Kidney capillary endothelial cell (primary cell): ENCODE measurements at places on chromosomes 7 and 10.

GRCh38 chr7:83011954-83012353 lies 150.7 kb downstream of the PCLO start:
- DNase-seq = no peak

DNA sequence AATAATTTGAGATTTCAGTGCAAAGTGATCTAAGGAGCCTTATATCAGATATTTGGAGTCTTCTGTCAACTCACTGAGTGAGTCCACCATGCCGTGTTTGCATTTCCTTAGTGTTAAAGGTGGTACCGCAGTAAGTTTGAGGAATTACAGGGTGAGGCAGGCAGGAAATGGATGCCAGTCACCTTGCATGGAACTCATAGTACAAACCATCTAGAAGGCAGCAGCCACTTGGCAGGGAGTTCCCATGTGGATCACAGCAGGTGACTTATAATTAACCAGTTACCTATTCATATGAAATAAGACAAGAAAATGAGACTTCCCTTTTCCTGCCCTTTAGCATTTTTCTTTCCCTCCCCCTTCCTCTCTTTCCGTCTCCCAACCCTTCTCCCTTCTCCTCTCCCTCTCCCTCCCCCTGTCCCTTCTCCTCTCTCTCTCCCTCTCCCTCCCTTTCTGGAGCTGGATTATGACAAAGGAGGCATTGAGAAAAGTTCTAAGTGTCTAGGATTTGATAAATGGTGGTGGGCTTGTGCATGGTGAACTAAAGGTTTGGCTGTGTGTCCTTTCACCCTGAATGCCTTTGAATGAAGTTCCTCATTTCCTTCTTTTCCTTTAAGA lies 94.1 kb downstream of the LRRC4 start:
- no peak for DNase-seq

DNA sequence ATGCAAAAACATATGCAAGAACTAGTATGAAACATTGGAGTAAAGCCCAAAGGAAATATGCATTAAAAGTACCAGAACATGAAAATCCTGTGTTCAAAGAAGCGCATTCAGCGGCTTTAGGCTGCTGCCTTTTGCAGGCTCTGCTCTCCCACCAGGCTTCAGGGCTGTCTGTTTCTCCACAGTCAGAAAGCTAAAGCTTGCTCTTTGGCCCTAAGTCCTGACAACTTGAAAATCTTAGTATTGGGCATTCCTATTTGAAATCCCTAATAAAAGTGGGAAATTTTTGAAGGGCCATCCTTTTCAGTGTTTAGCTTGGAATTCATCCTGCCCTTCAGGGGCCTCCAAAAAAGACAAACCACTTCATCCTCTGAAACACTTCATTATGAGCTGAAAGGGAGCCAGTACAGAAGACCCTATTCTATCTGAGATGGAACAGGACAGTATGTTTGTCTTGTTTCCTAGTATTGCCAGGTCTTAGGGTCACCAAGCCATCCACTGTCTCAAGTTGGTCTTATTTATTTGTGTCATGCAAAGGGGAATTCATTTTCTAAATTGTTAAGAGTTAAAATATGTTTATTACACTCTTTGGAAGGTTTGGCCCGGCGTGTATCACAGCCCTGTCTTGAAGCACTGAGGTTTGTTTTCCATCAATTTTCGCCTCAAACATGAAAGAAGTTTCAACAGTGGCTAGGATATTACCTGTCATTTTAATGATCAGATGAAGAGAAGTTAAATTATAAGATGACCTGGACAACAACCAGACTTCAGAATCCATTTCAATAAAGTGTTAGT lies 326.3 kb upstream of the BMPER start:
- DNase-seq = no peak

DNA sequence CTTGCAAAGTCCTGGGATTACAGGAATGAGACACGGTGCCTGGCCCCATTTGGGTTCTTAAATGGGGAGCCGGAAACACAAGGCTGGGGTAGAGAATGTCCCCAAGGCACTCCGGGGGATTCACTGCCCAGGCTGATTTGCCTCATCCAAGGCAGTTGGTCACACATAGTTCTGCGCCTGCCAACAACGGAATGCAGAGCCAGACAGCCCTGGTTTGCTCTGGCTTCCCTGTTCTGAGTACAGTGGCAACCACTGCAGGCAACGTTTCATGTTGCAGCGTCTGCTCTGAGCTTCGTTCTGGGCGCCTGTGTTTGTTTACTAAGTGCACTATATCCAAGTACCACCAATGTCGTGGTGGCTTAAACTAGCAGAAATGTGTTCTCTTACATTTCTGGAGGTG lies 61.7 kb upstream of the C1QL3 start:
- no peak for DNase-seq

- DNase-seq = no peak
These were observed 22.5 kb downstream of the HHEX start for GRCh38 chr10:92712016-92712889.

DNA sequence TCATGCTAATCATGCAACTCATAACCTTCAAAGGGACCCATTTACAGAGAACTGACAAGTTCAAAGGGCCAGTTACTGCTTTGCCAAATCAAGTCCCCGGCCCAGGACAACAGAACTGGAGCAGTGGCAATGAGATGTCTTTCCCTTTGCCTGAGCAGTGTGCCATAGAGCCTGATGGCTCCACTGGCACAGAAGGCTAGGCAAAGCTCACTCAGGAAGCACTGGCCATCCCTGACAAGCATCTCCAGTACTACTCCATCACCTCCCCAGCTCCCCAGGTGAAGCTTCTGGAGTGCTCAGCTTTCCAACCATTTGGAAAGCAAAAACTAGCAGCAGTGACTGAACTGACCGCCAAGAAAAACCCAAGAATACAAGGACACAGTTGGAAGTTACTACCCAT lies 108.3 kb downstream of the SGMS1 start:
- DNase-seq = no peak

- no peak for DNase-seq
These were observed 18.1 kb downstream of the CFAP58 start for GRCh38 chr10:104371753-104372152.

DNA sequence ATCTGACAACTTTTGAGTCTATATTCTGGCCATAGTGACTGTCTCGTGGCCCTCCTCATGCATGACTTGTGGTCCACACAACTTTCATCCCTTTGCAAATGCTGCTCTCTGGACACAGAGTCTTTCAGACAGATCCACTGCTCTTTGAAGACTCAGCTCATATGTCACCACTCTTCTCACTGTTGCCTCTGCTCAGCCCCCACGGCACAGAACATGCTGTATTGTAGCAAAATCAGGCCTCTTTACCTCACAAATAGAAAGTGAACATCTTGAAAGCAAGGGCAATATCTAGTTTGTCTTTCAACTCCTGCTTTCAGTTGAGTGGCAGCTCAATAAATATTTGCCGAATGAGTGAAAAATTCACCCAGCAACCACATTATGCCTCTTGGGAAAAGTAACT lies 443.5 kb downstream of the NRG3 start:
- no peak for DNase-seq

DNA sequence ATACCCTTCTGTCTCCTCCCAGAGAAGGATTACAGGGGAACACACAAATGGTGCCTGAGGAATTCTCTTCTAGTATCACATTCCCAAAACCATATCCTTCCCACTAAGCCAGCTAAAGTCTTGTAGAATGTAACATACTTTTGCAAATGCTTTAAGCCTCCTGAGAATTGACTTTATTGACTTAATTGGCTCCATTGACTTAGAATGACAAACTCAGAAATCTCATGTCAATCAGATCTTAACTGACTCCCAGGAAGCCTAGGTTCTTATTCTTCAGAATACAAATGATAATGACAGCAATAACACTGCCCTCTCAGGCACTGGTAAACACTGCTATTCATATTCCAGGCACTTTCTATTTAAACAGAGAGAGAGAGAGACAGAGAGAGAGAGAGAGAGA lies 356.9 kb upstream of the PRKCQ start:
- DNase-seq = no peak

DNA sequence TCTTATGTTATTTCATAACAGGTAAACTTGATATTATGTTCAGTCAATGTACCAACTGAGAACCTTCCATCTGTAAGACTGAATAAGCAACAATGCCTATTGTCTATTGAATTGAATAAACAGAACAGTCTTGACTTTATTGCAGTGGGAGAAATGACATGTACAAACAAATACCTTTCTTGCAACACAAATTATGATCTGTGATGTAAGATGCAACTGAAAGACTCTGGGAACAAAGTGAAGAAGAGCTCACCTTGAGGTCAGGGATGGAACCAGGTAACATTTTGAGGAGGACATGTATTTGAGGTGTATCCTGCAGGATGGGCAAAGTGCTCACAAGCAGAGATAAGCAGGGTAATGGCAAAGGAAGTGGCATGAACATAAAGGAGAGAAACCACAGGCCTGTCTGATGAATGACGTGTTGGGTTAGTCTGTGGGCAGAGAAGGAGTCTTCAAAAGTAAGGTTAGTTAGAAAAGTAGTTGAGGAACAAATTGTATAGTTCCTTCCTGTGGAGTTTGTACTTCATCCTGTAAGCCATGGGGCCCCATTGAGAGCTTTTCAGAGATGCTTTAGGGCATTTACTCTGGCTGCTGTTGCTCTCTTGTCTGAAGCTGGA lies 9.5 kb downstream of the PNLIPRP3 start:
- no peak for DNase-seq

GRCh38 chr7:1099154-1099542 lies 11.2 kb downstream of the GPER1 start:
- no peak for DNase-seq

DNA sequence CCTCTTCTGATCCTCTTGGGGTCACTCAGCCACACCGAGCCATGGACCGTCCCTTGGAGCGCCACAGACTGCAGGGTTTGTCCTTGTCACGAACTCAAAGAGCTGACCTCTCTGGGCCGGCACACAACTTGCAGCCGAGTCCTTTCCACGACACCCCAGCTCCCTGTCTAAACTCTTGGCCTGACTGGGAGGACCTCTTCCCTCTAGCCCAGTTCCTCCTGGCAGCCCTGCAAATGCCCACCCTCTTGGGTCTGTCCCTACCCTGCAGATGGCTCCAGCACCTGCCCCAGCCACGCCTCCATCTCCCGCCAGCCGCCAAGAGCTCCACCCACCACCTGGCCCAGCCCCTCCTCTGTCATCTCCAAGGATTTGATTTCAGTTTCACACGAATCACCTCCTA lies 339.2 kb downstream of the DNAJB6 start:
- DNase-seq = no peak

DNA sequence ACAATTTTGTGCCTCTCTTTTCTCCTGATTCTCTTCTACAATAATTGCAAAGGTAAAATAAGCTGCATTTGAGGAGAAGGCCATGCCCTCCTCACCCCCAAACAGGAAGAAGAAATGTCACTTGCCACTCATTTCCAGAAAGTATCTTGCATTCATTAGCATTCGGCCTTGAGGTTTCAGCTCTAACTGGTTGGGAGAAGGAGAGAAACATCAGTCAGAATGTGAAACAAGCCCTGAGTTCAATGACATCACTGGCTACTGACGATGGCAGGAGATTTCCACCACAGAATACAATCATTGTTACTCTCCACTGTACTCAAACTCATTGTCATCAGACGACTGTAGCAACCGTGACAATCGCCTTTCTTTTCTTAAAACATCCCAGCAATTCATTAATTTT lies 72.8 kb downstream of the PRKCQ start:
- DNase-seq = no peak

DNA sequence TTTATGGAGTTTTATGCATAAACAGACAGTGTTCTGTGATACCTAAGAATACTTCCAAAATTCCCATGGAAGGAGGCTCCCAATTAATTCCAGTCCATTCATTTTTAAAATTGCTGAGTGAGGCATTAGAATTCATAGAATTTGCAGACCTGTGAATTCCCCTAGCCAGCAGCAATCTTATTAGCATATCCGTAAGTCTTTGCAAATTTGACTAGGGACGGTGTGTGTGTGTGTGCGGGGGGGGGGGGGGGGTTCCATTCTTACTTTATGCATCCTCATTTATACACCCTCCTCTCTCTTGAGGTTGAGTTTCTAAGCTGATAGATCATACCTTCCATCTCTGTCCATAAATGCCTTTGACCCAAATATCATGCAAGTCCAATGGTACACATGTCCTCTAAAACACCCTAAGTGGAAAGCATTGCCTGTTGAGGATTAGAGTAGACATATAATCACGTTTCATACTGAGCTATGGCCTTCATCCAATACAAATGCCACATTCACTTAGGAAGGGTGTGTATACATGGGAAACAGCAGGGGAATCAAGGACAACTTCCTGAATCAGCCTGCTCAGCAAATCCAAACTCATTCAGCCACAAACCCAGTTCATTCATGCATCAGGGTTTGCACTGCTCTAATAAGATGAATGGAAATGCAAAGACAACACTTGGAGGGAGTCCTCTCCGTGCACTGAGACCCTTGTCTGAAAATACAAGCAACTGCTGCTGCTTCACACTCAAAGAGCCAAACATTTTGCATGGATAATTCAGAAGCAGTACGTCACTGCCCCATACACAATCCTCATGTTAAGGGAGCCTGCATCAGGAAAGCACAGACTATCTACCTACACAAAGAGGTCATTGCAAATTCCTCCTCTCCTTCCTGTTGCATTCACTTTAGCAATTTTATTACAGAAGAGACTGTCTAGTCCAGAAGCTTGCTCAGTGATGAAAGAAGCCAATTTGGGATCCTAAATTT lies 350.8 kb downstream of the KCNMA1 start:
- DNase-seq = no peak

DNA sequence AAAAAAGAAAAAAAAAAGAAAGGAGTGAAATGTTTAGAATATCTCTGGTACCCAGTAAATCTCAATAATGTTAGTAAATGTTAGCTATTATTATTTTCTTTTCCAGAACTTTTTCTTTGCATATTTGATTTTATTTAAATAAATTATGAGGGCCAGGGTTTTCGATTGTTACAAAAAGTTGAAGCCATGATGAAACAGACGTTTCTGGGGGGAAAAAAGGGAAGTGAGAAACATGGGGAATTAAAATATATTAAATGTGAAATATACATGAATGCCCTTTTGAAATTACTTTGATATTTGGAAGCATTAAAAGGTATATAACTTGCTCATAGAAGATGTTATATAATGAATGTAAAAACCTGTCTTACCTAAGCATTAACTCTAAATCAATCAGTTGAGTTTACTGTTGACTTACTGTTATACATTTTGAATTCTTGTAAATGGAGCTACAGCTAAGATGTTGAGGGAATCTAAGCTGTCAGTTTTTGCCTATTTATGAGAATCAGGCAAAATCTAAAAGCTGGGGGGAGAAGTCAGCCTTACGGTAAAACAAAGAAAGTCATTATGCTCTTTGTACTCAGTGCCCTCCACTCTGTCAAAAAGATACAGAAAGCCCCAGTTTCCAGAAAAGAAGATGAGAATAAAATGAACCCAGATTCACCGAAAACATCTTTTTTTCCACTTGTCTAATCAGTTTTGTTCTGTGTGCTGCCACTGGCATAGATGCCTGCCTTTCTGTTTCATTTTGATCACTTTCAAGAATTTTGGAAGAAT lies 30.0 kb upstream of the KDM7A start:
- no peak for DNase-seq

GRCh38 chr10:4033341-4033896 lies 248.4 kb upstream of the KLF6 start:
- no peak for DNase-seq

- DNase-seq = no peak
These were observed 106.0 kb downstream of the GRID1 start for GRCh38 chr10:86260564-86260963.

GRCh38 chr10:99537086-99537988 lies 4.6 kb downstream of the NKX2-3 start:
- no peak for DNase-seq
